ENCODE measurements at places on chromosomes 1 and 21.

DNA sequence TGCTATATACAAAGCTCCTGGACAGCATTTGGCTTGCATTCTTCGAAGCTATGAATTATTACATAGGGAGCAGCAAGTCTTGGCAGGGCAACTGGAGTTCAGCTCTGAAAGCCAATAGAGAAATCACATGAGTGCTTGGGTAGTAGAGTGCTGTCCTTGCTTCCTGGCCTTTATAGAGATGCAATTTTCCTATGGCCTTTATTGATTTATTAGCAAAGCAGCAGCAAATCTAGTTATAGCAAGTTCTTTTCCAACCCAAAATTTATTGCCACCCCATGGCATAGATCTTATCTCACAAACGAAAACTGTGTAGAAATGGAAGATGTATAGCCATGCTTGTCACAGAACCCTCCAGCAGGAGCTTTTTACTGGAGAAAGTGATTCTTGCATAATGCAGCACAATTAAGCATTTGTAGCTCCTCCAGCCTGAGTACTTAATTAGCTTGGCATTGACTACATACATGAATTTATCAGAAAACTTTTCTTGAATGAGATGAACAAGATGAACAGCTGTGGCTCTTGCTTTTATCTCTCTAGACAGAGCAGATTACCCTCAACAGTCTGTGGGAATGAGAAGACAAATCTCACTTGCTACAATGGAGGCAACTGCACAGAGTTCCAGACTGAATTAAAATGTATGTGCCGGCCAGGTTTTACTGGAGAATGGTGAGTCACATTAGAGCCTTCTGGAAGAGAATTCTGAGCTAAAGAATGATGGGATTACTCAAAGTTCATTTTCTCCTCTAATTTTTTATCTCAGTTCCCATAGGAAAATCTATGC lies 170.1 kb downstream of the CRB1 start:
- DNase-seq: no peak

DNA sequence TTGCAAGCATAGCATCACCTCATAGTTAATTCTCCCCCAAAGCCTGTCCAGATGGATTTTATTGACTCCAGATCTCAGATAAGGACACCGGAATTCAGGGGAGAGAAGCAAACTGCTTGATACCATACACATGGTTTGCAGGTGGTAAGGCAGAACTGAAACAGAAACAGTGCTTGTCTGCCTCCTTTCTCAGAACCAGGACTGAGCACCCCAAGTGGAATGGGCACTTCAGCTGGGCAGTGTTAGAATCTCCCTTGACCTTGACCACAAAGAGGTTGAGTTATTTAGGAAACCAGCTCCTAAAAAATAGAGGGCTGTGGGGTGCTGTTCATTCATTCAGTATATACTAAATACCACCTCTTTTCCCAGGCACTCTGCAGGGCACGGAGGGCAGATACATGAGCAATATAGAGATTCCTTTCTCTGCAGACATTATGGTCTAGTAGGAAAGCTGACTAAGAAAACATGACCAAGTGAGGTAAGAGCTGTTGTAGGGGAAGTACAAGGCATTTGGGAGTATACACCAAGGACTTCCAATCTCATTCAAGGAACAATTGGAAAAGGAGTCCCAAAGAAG lies 185.2 kb downstream of the C1orf94 start:
- DNase-seq: no peak

- DNase-seq: no peak
Measured at GRCh38 chr1:247243524-247244137, 12.2 kb upstream of the VN1R5 start.

DNA sequence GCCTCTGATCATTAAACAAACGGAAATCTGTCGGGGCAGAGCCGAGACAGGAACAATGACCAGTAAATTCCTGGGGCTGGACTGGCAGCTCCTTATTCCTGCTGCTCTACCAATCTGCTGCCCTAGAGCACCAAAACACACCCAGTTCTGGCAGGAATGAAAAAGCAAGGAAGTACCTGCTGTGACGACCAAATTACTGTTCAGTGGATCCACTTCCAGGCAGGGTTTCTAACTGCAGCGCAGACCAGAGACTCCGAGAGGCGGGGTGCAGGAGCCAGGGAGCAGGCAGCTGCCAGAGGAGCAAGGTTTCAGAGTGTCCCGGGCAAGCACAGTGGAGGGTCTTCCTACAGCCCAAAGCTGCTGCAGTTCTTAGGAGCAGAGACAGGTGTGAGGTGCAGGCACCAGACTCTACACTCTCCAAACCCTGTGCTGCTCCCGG lies 32.4 kb downstream of the KANK4 start:
- DNase-seq: no peak

DNA sequence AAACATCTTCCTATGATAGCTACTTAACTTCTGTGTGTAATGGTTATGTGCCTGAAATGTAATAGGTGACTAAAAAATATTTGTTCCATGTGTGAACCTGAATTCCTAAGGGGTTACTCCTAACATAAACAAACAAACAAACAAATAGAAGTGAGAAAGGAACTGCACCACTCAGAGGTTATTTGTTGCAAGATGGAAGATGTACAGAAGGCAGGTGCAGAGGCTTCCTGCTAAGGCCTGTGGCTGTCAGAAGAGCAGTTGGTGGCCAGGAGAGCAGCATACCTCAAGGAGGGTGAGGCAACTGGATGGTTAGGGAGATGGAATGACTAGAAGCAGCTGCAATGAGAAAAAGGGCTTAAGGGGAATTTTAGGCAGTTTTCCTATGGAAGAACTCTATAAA lies 940.6 kb downstream of the TTLL7 start:
- no peak for DNase-seq

Measured in CD4-positive, alpha-beta T cell (primary cell).